Fibroblast of skin of left biceps (primary cell): ENCODE measurements at places on chromosomes 3 and 15.

GRCh38 chr3:187013159-187013716 is 82.9 kb downstream of the ST6GAL1 start:
- DNase-seq = no peak

DNA sequence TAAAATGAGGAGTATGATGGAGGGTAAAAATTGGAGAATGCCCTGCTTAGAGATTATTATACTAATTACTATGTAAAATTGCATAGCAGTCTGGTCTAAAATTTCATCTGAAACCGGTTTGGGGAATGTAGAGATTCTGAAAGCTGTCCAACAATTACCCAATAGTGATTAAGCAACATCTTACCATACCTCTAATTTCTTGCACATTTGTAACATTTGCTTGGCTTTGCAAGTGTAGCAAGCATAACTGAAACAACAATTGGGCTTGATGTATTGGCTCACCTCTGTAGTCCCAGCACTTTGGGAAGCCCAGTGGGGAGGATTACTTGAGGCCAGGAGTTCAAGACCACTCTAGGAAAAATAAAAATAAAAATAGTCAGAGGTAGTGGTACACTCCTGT is 17.4 kb downstream of the AADACL2 start:
- DNase-seq = peak; percentile 77

DNA sequence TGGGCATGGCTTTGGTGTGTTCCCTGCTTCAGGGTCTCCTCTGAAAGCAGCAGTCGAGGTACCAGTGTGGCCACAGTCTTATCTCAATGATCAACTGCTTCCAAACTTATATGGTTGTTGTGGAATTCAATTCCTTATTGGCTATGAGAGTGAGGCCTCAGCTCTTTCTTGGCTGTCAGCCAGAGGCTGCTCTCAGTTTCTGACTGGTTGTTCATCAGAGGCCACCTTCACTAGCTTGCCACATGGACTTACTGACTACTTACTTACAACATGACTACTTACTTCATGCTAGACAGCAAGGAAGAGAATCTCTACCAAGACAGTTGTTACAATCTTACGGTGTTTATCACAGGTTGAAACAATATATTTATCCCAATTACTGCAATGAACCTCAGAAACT is 789.2 kb downstream of the DIPK2A start:
- no peak for DNase-seq

- no peak for DNase-seq
Observed at GRCh38 chr15:66569461-66570137, 3.8 kb upstream of the LCTL start.

DNA sequence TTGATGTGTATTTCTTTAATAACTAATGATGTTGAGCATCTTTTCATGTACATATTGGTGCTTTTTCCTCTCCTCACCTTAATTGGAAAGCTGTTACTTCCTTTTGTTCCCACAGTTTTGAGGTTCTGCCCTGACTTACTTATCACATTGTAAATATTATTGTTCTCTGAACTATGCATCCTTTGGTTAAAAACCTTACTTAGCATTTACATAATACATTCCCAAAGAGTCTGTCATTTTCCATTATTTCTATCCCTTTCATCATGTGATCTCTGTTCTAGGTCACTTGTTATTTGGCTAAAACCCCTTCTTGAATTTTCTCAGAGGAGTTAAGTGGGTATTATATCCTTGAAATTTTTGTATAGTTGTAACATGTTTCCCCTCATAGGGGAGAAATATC is 33.0 kb downstream of the SLC12A6 start:
- no peak for DNase-seq

DNA sequence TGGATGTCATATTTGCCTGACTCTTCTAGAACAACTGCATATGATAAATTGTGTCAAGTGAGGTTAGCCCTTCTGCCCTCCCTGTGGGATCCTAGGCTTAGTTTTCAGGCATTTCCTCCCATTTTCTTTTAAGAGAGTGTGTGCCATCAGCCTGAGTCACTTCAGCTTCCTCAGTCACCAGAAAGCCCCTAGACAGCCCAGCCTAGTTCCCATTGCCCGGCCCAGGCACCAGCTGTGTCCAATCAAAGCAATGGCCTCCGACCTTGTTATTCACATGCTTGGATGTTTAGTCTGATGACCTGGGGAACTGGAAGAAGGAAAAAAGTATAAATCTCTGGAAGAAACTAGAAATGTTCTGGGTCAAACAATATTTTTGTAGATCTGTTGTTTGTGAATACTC is 221.9 kb upstream of the LRIG1 start:
- DNase-seq = no peak

DNA sequence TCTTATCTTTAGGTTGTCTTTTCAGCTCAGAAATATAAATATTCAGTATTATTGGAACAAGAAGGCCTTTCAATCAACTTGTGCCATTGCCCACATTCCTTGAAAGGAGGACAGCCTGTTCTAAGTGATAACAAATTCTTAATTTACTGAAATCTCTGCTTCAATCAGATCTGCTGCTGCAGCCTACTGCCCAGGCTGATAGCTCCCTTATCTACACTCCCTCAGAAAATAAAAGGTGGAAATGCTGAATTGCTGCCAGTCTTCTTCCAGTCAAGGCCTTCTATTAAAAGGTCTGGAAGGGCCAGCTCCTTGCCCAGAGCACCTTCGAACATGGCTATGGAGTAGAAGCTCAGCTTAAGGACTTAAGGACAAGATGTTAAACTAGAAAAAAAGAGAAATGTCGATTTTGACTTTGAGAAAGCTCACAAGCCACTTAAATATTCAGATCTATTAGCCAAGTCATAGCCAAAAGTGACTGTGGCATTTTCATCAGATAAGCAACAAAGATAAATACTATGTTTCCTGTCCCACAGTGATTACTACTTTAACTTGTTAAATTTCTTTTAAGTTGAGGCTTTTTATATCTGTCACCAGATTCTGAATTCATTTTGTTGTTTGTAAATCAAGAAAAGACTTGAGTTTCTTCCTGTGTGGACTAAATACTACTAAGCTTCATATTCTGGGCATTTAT is 480.5 kb upstream of the CBLB start:
- DNase-seq = no peak

DNA sequence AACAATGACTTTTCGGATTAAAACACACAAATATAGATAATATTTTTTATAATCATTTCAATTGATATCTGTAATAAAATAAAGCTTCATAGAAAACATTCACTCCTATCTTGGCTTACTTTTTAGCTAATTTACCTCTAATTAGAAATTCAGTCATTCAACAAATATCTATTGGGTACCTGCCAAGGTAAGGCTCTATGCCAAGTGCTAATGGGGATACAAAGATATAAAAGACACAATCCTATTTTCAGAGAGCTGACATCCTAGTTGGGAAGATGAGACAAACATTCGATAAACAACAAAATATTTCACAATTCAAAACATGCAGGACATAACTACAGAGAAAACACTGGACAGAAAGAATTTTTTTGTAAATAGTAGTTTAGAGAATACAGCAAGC is 63.3 kb downstream of the ULK4 start:
- no peak for DNase-seq

GRCh38 chr3:46712191-46713049 is 5.2 kb downstream of the PRSS50 start:
- DNase-seq = no peak

DNA sequence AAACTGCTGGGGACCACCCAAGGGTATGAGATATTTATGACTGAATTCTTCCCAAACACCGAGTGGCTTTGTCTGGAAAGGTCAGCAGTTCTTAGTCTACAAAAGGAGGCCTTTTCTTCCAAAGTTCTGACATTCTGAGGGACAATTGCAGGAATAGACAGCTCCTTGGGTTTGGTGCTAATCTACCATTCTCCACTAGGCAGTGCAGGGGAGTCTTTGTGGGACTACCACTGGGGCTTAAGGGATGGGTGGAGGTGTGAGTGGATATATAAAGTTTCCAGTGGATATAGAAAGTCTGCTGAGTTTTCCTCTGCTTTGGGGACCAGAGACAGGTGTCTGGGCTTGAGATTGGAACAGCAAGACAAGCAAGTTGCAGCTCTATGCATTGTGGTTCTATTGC is 62.7 kb downstream of the EXOG start:
- DNase-seq = no peak
